ENCODE measurements at places on chromosomes 3 and 15.

DNA sequence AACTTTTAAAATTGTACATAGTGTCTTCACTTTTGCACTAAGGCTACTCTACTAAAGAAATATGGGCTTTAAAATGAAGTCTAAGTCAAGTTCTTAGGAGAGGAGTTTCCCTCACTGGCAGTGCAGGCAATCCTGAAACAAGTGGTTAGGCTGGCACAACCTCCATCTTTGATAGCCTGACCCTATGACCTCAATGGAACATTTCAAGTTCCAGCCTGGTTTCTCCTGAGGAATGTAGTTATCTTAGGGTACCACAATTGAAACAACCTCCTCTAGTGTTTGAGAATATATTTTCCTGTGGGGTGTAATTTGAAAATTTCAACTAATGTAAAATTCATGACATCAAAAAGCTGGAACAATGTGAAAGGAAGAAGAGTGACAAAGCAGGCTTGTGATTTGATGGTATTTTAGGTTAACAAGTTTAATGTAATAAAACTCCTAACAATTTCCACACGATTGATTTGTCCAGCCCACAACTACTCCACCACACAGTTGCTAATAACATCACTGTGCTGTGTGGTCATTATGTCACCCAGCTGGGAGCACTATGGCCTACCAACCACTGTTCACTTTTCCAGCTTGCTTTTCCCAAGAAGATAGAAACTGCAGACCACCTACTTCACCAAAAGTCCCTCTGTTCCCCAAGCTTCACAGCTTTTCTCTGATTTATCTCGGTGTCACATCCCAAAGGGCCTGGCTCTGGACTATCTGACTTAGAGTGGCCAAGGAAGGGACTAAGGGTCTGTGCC, 1.8 kb downstream of the WWTR1 start:
- DNase-seq = peak; percentile 50

DNA sequence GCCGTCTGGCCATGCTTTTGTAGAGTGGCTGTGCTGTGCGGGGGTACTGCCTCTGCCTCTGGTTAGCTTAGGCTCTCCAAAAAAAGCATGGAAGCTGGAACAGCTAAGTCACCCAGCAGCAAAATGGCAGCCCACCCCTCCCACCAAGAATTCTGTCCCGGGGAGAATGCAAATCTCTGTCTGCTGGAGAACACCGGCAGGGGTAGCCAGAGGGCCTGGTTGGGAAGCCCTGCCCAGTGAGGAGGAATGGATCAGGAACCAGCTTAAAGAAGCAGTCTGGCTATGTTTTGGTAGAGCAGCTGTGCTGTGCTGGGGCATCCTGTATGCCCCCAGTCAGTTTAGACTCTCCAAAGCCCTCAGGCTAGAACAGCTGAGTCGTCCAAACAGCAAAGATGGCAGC, 56.2 kb upstream of the PTPRG start:
- no peak for DNase-seq

DNA sequence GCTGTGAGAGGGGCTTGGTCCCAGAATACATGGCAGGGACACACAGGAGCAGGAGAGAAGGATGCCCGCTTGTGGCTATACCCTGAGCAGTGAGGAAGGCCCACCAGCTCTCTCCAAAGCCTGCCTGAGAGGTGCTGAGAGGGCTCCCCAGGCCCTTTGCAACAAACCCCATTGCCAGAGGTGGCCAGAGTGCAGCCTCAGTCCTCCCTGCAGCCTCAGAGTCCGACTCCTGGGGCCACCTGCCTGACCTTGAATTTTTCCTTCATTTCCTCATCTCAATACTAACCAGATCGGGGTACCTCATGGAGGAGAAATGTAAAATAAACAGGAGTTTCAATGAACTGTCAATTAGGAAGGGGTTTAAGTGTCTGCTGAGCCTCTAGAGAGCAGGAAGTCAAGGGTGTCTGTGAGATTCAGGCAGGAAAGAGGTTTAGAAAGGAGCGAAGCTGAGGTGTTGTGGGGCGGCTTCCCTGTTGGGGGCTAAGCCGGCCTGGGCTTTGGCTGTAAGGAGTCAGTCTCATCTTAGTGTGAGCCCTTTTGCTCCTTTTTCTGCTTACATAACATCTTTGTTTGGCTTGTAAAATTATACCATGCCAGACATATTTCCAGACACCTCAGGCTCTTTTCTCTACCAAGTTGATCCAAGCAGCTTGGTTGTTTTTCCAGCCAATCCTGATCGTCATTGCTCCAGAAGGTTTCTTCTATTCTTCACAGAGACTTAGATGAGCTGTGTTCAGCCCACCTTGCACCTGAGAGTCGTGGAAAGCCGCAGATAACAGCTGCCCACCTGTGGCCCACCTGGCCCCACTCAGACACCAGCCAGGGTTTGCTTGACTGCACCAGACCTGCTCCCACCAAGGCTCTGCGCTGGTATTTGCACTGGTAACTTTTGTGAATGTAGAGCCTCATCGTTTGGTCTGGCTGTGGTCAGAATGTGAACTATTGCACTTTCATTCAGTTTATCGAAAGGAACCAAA, 36.7 kb downstream of the CMTM7 start:
- DNase-seq = no peak

- no peak for DNase-seq
These were observed 19.6 kb downstream of the CD86 start for GRCh38 chr3:122074621-122075265.

GRCh38 chr15:29113336-29114220, 156.0 kb downstream of the NSMCE3 start:
- no peak for DNase-seq

DNA sequence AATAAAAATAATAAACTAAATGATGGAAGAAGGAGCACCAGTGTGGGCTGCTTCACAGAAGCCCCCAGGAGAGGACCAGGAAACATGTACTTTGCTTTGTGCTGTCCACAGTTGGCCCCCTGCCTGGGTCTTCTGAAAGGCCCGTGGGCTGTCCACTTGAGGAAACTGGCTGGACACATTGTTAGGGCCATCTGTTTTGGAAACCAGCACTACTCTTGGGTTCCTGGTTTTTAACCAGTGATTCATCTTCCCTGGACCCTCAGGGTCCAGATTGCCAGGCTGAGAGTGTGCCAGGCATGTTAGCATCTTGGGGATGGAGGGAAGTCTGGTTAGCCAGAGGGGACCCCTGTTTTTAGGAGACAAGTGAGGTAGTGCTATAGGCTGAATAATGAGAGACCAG, 297.2 kb upstream of the C2CD4B start:
- no peak for DNase-seq

GRCh38 chr3:122998206-122998605, 29.4 kb downstream of the SEMA5B start:
- DNase-seq = no peak

DNA sequence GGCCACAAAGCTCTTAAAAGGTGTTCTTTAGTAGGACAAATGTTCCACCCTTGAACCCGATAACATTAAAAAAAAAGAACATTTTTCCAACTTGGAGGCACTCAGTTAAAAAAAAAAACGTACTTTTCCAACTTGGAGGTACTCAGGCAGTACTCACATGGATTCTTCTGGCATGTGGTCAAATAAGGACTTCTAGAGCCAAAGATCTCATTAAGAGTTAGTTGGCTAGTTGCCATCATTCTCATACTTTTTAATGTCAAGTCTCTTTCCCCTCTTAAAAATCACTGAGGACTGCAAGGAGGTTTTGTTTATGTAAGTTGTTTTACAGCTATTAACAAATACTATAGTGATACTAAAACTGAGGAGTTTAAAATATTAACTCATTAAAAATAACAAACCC, 101.0 kb downstream of the CADPS start:
- DNase-seq = no peak

DNA sequence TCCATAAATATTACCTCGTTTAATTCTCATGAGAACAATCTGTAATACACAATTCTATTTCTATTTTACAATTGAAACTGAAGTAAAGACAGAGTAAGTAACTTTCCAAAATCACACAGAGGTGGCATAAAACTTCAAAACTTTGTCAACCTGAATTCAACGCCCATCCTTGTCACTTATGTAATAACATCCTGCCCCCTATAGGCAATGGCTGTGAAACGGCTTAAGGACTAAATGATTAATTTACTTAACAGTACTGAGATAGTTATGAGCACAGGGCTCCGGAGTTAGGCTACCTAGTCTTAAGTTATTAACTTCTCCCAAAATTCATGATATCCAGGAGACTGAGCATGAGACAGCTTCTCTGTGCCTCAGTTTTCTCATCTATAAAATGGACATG, 293.1 kb upstream of the CHRM5 start:
- DNase-seq = no peak

GRCh38 chr15:71476823-71477222, 333.5 kb upstream of the NR2E3 start:
- no peak for DNase-seq

DNA sequence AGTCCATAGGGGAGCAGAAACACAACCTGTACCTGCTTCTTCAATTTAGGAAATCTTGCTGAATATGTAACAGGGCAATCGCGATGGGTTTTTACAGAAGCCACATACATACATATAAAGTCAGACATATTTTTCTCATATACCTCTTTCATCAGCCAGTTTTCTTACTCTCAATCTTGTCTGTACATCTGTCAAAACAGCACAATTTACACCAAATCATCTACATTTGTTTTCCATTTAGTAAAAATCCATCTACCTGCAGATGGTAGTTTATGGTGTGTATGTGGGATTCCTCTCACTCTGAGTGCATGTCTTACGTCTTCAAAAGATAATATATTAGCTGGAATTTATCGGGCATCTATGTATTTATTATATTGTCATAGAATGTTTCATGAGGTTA, 208.7 kb downstream of the ZPLD1 start:
- no peak for DNase-seq

- DNase-seq = no peak
These were observed 1.9 kb downstream of the DAG1 start for GRCh38 chr3:49471856-49472495.

- no peak for DNase-seq
These were observed 228.6 kb downstream of the TJP1 start for GRCh38 chr15:29593629-29594028.

GRCh38 chr15:76961268-76962011, 29.9 kb downstream of the RCN2 start:
- DNase-seq = no peak

GRCh38 chr15:80031841-80032240, 27.6 kb upstream of the ZFAND6 start:
- no peak for DNase-seq

DNA sequence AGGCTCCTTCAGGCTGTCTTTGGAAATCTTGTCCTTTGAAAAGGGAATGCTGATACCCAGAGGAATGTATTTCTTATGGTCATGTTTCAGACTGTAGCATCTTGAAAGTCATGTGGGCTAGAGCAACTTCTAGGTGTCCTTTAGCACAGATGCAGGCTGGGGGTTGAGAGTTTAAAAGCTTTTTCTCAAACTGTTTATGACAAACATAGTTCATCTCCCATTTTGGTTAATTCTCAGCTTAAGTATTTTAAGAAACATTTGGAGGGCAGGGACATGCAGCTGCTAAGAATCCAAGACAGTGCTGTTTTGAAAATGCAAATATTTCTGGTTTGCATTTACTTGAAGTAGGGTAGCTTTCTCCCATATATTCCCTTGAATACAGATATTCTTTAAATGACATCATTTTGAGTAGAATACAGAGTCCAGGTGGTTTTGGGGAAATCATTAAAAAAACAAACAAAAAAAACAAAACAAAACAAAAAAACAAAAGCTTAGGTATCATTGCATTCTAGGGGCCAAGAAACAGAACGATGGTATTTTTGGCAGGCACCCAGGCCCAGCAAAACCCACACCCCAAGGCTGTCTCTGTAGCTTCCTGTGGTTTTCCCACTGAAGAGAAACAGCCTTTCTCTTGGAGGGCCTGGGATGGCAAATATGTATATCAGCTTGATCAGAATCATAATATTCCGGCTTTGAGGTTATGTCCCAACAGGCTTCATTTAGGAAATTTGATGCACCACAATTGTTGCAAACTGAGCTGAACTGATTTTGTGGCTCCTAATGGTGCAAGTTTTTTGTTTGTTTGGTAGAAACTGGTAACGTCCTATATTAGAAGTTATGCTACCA, 120.0 kb downstream of the ATG7 start:
- DNase-seq = no peak

GRCh38 chr3:37925157-37925556, 63.5 kb downstream of the CTDSPL start:
- no peak for DNase-seq

DNA sequence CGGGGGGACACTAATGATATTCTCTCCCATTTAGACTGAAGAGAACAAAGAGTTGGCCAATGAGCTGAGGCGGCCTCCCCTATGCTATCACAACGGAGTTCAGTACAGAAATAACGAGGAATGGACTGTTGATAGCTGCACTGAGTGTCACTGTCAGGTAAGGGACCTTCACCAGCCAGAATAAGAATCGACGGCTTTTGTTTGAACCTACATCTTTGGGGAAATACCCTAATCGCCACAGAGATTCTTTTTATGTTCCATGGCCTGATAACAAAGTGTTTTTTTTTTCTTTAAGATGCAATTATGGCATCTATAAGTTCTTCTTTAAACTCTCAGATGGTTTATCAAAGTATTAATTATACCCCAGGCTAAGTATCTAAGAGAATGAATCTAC, 3.4 kb downstream of the THBS1 start:
- no peak for DNase-seq

DNA sequence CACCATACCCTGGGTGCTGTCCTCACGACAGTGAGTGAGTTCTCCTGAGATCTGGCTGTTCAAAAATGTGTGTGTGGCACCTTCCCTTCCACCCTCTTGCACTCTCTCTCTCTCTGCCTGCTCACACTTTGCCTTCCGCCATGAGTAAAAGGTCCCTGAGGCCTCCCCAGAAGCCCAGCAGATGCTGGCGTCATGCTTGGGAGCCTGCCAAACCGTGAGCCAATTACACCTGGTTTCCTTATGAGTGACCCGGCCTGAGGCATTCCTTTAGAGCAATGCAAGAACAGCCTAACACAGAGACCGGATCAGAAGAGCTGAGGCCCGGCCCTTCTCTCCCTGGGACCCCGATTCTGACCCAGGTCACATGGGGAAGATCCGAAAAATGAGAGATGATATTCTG, 15.4 kb downstream of the TMEM44 start:
- peak; percentile 24 for DNase-seq

DNA sequence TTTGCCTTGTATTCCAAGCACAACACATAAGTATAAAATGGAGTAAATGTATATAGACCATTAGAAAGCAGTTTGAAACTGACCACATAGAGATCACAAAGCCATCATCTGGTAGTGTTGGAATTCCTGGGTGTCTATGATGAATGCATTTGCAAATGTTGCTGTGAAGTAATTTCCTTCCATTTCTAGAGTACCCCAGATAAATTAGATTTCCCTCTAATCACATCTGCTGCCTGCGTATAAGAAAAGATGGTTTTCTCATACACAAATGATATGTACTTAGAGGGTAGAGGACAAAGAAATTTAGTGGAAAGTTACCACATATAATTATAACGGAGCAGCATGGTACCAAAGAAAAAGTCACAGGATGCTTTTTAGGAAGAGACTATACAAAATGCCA, 1117.8 kb downstream of the IGSF11 start:
- no peak for DNase-seq

- no peak for DNase-seq
These were observed 71.2 kb downstream of the MAP2K5 start for GRCh38 chr15:67613708-67614107.

GRCh38 chr15:64092075-64092820, 1.4 kb downstream of the CIAO2A start:
- no peak for DNase-seq
